ENCODE measurements at places on chromosomes 7 and 10. TPM values are rescaled to one million over a fixed set of nuclear protein-coding genes. Genes with fewer than 3 reads are reported as not detected.

DNA sequence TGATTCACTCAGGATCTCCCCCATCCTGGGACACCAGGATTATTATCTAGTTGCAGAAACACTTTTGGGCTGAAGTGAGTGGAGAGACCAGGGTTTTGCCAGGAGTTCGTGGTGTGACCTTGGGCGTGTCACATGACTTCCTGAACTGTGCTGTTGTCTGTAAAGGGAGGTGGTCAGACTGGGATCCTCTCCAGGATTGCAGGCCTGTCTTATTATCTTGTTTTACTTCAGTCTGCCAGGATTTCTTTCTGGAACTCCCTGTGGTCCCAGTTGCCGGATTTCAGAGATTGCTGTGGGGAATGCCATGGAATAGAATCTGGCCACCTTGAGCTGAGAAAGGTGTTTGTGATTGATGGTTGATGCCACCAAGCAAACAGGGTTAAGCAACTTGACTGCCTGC is 35.8 kb downstream of the CRCP start:
- H3K4me3 ChIP-seq = no peak overlapping the region
- no peaks in the 10 kb centered on the region for H3K27me3 ChIP-seq
- H3K27ac ChIP-seq = no peak overlapping the region
- DNase-seq = no peak

DNA sequence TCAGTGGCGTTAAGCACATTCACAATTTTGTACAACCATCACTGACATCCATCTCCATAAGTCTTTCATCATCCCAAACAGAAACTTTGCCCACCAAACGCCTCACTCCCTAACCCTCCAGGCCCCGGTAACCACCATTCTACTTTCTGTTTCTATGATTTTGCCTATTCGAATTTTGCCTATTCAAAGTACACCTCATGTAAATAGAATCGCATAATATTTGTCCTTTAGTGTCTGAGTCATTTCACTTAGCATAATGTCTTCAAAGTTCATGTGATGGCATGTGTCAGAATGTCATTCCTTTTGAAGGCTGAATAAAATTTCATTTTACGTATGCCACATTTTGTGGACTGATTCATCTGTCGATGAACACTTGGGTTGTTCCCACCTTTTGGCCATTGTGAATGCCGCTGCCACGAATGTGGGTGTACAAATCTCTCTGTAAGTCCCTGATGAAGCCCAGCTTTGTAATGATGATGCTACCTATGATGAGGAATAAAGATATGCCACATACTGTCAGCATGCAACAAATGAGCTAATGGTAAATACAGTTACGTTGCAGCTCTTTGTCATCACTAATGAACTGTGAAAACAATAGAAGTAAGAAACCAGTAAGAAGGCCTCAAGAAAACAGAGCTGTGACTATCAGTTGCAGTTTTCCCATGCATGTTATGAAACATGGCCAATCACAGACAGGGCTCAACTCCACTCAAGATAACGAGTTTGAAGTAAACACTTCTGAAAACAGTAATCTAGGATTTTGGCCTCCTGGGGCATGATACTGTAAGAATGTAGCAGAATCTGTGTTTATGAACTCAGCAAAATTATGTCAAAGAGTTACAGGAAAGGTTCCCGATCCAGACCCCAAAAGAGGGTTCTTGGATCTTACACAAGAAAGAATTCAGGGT is 120.0 kb downstream of the ADAM12 start:
- no peak for DNase-seq
- no peak overlapping the region for H3K4me3 ChIP-seq
- H3K4me1 ChIP-seq = no peaks in the 10 kb centered on the region
- no peaks in the 10 kb centered on the region for H3K36me3 ChIP-seq
- H3K27me3 ChIP-seq = no peaks in the 10 kb centered on the region

DNA sequence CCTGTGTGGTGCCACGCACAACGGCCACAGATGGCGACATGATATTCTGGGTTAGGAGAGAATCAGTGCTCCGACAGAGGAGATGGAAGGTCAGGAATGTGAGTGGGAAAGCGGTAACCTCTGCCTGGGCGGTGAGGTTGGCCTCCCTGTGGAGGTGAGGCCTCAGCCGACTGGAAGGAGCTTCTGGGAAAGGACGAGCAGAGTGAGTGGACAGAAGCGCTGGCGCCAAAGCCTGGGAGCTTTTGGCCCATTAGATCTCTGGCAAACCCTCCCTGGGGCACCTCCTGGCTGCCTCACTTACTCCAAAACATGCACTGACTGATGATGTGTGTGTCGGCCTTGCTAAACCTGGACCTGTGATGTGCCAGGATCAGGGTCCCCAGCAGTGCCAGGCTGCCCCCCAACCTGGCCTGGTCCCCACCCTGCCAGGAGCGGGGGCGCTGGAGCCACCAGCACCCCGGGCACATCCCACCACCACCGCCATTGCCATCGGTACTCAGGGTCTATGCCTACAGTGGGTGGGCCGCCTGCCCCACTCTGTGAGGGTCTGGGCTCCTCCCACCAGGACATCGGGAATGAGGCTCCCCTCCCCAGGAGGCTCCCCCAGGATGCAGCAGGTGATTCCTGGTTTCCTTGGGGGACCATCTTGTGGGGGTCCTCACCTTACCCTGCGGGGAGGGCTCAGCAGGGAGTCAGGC is 51.0 kb downstream of the RASGEF1A start:
- no peaks in the 10 kb centered on the region for H3K27me3 ChIP-seq
- H3K4me3 ChIP-seq = no peak overlapping the region
- no peak for DNase-seq
- no peaks in the 10 kb centered on the region for H3K4me1 ChIP-seq

DNA sequence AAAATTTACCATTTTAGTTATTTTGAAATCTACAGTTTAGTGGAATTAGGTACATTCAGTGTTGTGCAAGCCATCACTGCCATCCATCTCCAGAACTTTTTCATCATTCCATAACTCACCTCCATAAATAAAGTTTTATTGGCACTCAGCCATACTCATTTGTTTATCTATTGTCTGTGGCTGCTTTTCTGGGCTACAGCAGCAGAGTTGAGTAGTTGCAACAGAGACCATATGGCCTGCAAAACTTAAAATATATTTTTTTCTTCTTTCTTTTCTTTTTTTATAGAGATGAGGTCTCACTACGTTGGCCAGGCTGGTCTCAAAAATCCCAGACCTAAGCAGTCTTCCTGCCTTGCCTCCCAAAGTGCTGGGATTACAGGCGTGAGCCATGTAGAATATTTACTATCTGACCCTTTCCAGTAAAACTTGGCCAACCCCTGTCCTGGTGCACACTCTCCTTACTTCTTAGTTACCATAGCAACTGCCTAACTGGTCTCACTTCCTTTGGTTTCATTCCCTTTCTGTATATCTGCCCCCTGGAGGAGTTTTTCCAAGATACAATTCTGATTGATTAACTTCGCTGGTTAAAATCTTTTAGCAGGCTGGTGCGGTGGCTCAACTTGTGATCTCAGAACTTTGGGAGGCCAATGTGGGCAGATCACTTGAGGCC is 133.2 kb downstream of the CUX1 start:
- H3K4me3 ChIP-seq = no peak overlapping the region
- DNase-seq = no peak
- H3K36me3 ChIP-seq = no peaks in the 10 kb centered on the region
- peaks cover under 1% of the 10 kb centered on the region for H3K4me1 ChIP-seq
- H3K27me3 ChIP-seq = no peaks in the 10 kb centered on the region

GRCh38 chr10:15719899-15720634 is at the start of gene ITGA8:
ITGA8 (minus strand) TSS chr10:15719922; CDS start chr10:15719771, 151 bp downstream.
- H3K27ac ChIP-seq = no peak within 1 kb of the TSS
- DNase-seq = no peak
- no peaks in the 10 kb centered on the region for H3K4me1 ChIP-seq
- peaks cover 27% of the 10 kb centered on the region for H3K27me3 ChIP-seq
- peak within 1 kb of the TSS; percentile 34 for H3K4me3 ChIP-seq

ZNF248 gene
- total RNA-seq = 9.7 TPM

Data from H1 (cell line).